CD14-positive monocyte (primary cell): ENCODE measurements at places on chromosomes 2 and 18.

GRCh38 chr2:21332993-21333625 is 209.3 kb downstream of the TDRD15 start:
- no peak for DNase-seq

GRCh38 chr2:18825838-18826237 is 236.5 kb upstream of the NT5C1B start:
- no peak for DNase-seq

- DNase-seq: no peak
These were observed 9.5 kb upstream of the PARD3B start for GRCh38 chr2:204535764-204536163.

DNA sequence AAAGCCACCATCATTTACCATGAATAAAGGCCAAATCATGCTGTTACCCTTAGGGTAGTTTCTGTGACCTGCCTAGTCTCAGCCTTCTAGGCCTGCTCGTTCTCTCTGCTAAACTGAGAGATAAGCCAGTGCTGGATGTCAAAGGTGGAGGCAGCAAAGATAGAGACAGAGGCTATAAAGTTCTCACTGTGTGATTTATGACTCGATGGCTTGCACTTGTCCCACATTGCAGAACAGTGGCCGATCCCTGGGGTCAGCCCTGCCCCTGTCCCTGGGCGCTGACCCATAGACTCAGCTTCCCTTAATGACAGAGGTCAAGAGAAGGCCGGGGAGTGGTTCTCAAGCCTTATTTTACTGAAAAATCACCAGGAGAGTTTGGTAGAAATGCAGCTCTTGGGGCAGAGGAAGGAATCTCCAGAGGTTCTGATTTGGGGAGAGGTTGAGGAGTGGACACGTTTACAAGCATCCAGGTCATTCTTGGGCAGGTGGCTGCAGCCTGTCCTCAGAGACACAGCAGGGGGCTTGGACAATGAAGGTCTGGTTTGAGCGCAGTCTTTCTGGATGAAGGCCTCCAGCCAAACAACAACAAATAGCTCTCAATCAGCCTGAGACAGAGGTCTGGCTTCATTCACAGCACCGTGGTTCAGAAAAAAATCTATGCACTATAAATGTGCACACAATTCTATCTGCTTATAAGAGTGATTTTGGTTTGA is 143.5 kb downstream of the ACKR3 start:
- no peak for DNase-seq

- DNase-seq: peak; percentile 74
These were observed 131.9 kb downstream of the MYO1B start for GRCh38 chr2:191376981-191377629.

DNA sequence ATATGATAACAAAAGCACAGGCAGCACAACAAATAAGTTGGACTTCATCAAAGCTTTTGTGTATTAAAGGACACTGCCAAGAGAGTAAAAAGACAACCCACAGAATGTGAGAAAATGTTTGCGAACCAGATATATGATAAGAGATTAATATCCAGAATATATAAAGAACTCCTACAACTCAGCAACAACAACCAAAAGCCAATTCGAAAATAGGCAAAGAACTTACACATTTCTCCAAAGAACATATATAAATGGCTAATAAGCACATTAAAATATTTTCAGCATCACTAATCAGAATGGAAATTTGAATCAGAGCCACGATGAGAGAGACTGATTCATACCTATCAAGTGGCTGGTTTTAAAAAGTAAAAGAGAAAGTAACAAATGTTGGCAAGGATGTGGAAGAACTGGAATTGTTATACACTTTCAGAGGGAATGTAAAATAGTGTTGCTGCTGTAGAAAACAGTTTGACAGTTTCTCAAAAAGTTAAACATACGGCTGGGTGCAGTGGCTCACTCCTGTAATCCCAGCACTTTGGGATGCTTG is 25.2 kb downstream of the EPB41L5 start:
- no peak for DNase-seq
